T47D (cell line): ENCODE measurements at places on chromosomes 12 and 14.
A peak's percentile ranks its signal among the peaks of the same experiment; 100 is the strongest.

DNA sequence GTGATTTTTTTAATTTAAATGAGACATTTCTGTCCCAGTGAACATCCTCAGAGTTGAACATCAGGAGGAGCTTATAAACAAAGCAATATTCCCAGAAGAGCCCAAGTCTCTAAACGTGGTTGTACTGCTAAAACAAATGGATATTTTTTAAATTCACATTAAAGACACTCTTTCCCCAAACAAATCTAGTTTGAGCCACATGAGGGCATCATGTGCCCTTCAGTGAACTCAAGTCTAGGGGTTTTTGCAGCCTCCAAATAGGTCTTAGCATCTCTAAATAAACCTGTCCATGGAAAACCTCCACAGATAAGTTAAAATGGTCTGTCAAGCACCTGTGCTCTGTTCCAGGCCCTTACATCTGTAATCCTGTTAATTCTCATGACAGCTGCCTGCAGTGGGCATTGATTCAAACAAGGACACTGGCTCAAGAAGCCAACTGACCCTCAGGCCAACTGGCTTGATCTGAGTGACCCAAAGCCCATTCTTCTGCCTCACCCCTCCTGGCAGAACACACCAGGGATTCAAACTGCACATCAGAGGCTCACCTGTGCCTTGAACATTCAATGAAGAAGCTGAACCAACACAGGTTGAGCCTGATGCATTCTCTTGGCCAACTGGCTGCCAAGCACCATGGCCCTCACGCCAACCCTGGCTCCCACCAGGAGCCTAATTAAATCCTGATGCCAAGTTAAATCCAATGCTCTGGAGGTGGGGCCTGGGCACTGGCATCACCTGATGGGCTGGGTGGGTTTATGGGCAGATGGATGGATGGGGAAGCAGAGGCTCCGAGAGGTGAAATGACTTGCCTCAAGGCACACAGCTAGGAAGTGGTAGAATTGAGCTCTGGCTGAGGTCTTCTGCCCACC lies 8.6 kb downstream of the ISCU start:
- peak; percentile 49 for DNase-seq

DNA sequence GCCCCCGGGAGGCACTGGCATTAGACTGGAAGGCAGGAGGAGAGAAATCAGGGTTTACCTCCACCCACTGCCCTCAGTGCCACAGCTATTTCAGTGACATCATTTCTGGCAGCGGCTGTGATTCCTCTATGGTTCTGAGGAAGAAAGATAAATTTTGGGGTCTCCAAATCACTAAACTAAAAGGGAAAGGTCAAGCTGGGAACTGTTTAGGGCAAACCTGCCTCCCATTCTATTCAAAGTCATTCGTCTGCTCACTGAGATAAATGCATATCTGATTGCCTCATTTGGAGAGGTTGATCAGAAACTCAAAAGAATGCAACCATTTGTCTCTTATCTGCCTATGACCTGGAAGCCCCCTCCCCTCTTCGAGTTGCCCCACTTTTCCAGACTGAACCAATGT lies 14.0 kb upstream of the CRY1 start:
- no peak for DNase-seq

- no peak for DNase-seq
These were observed 686 bp downstream of the MCRS1 start for GRCh38 chr12:49567302-49567610.

DNA sequence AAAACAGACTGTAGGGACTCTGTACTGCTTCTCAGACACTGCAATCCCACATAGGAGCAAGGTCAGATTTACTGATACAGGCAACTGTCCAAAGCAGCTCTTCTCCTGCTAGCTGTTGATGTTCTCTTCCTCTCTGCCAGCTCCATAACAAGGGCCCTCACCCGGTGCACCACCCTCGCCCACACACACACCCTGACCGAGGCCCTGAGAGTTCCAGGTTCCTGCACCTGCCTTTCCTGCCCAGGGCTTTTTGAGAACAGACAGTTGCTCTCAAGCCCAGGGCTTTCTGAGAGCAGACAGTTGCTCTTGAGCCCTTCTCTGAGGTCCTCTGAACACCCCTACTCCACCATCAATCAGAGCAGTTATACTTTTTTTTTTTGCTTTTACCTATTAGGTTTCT lies 233.8 kb upstream of the GARIN6 start:
- DNase-seq: no peak

- no peak for DNase-seq
These were observed 70.6 kb downstream of the SETD3 start for GRCh38 chr14:99410019-99410418.

DNA sequence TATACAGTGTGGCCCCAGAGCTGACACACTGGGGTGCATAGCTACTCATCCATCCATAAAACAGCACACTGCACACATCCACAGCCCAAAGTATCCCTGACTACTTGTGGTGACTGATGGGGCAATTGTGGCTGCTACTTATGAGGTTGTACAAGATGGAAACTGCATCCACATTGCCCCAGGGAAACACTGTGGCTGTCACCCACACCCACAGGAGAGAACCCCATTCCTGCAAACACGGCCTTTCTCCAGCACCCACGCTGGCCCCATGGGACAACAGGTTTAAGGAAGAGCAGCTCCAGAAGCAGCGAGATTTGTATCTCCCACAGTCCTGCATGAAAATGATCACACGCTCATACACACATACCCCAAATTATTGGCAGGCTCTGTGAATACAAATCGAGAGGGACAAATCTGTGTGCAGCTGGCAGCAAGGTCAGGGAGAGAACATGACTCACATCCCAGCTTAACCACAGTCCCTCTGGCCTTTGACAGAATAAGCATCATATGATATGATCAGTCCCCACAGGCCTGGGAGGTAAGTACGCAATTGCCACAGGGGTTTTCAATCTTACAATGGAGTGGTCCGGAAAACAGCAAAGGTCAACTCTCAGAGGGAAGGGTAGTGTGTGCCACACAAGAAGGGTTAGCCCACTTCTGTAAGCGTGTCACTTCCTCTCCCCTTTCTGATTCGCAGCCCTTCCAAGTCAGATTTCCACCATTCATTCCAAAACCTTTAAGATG lies 61.9 kb downstream of the ESR2 start:
- no peak for DNase-seq

GRCh38 chr12:123027726-123028445 lies 47.4 kb downstream of the ARL6IP4 start:
- no peak for DNase-seq

GRCh38 chr12:66742508-66743367 lies 63.9 kb upstream of the GRIP1 start:
- no peak for DNase-seq
